ENCODE measurements at places on chromosomes 4 and X.

DNA sequence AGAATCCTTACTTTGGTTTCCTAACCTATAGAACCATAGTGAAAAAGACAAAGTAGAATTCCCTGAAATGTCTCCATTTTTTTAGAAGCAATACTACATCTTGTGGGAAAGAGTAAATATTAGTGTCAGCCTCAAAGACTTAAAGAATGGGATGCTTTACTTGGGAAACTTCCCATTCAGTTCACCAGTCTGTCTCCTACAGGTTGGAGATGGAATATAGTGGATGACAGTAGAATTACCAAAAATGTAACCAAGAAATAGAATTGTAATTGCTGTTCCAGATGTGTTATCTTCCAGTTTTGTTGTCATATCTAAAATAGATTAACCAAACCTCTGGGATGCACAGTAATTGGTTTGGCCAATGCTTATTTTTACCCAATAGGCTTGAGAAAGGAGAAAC lies 338.6 kb upstream of the GRID2 start:
- DNase-seq = no peak

DNA sequence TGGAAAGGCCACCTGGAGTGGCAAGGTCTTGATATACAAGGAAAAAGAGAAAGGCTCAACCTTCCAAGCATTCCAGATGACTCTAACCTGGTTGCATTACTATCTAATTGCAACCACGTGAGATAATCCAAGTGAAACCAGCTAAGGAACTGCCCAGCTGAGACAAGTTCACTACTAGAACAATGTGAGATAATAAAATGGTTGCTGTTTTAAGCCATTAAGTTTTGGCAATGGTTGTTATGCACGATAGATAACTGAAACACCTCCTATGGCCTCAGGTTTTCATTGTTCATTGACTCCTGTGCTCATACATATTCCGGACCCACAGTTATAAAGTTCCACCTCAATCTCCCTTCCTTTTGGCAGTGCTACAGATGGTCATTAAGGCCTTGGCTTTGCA lies 9.2 kb upstream of the CXorf66 start:
- no peak for DNase-seq

DNA sequence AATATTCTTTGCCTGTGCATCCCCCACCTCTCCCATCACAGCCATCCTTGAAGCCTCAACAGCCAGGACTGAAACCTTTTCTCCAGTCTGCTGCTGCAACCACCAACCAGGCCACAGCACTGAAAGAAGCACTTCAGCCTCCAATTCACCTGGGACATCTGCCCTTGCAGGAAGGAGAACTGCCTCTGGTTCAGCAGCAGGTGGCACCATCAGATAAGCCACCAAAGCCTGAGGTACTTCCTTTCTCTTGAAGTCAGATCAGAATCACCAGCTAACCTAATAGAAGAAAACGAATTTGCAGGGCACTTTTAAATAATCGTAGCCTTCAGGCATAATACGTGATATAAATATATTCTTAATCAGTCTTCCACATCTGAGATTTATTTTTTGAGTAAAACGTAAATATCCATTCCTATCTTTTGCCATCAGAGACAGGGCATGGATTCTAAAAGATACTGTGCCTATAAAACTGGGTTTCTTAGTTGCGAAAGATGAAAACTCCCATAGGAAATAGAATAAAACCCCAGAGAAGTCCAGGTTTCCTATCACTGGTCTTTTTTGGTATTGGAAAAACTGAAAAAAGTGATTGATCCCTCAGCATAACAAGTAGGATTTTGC lies 9.5 kb downstream of the AMBN start:
- peak; percentile 42 for DNase-seq

DNA sequence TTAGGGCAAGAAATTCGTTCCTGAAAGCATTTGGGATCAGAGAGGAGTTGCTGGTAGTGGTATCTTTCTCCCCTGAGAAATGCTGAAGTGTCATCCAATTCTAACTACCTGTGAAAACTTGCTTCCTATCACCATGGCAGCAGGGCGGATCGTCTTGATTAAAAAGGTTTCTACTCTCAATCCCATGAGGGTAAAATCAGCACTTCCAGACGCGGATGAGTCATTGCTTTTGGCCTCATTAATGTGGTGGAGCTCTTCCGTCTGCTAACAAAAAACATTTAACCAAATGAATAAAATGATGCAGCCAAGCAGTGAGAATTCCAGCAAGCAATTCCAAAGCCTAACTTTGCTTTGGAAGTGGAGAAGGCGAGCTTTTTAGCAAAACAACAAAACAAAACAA lies 325.6 kb downstream of the CAMK2D start:
- DNase-seq = no peak

GRCh38 chrX:99242001-99242400 lies 1168.1 kb downstream of the PCDH19 start:
- DNase-seq = no peak

DNA sequence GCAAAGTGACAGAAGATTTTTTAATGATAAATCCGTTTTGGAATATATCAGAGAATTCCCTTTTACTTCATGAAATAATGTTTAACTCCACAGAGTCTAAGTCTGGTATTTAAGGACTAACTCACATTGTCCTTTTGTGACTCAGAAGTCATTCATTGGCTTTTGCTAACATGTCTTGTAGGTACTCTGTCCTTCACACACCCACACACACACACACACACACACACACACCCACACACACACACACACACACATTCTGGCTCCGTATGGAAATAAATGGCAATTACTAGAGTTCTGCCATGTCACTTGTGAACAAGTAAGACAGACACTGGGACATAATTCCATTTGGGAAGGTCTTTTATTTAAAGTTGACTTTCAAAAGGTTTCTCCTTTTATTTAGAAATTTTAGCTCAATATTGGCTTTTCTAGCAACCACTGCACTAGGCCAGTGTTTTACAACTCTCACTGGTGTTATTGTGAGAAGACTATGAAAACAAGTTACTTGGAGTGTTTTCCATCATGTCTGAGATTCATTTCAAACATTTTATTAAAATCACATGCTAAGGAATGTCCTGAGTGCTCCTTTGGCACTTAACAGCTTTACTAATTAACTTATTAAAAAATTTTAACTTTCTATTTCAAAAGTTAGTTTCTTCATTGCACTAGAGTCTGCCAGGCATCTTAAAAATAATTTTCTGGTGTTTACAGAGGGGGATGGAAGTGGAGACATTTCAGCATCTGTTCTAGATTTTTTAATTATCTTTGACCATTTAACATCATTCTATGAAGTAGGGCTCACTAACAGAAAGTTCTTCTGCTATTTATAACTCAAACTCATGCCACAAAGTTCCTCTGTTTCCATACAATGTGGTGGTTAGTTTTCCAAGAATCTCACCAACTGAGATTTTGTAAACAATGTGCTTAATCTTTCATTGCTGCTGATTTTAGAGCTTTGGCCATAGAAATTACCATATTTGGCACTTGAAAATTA lies 240.3 kb upstream of the GPC4 start:
- DNase-seq = no peak

DNA sequence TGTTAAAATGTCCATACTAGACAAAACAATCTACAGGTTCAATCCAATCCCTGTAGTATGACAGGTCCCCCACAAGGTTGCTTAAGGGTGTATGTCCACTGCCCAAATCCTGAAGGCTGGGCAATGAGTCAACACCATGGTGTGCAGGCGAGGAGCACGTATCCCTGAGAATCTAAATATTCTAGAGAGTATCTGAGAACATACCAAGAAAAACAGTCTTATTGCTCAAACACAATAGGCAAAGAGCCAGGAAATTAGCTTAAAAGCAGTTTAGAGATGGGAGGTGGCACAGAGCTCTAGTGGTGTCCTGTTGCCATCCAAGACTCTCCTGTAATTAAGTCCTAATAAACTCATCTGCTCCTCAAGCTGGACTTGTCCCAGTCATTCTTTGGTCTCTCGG lies 37.0 kb downstream of the RCHY1 start:
- no peak for DNase-seq

DNA sequence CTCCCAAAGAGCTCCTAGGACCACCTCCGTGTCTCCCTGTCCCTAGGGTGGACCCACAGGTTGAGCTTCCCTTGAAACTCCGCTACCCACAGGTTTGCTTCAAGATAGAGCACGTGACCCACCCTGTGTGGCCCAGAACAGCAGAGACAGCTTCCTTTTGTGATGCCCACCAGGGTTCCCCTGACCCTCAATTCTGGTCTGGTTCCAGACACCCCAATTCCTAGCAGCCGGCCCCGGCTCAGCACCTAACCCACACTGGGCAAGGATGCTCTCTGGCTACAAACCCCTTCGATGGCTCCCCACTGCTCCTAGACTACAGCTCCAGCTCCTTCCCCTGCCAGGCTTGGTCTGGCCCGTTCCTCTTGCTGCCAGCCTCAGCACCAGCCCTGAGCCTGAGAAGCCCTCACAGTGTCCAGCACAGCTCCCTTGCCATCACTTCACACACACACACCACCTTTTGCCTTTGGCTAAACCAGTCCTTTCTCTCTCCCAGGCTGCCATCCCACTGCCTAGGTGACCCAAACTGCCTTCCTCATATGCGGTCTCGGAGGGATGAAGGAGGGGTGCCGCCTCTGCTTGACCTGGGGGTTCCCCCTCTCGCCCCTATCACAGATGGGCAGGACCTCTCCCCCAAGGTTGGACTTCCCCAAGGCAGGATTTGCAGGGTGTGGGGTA lies 6.2 kb downstream of the PNCK start:
- no peak for DNase-seq

DNA sequence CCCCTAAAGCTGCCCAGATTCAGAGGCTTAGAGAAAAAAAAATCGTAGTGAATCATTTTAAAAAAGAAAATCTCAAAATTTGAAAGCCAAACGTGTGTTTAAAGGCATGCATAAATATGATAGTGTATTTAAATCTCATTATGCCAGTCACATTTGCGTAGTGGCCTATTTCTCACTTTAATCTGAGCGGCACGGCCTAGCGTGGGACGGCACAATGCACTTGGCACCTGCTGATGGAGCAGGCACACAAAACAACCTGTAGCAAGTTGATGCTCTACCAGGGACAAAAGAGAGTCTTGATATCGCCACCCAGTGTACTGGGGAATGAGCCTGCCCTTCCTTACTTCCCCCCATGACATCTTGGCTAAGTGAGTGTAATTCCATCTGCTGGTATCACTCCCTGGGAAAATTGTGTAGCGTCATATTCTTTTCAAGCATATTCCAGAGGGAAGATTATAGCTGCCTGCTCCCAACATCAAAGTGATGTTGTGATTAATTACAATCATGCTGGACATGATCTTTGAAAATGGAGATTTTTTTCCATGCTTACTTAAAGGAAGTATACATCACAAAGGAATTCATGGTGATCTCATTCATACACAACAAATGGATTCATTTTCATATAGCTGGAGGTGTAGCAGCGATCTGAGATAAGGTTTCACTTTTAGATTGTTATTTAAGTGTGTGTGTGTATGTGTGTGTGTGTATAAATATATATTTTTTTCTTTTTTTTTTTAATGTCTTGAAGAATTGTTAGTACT lies 138.8 kb downstream of the DCTD start:
- DNase-seq = no peak

GRCh38 chr4:81647388-81647787 lies 175.7 kb upstream of the RASGEF1B start:
- DNase-seq = no peak

GRCh38 chr4:18113710-18114331 lies 92.3 kb upstream of the LCORL start:
- no peak for DNase-seq

DNA sequence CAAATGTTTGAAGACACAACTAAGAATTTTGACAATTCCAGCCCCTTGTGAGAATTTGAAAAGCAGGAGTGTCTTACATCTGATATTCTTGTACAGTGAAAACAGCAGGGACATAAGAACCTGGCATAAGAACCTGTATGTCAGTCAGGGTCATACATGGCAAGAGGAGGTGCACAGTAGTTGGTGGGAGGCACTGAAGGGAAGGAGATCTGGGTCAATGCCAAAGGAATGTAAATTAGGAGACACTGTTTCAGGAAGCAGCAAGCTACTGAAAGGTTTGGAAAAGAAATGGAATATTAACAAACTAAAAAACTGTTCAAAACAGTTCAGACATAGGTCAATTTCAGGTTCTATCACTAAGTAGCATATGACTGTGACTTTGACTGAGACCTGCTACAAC lies 25.0 kb upstream of the SPP1 start:
- DNase-seq = no peak

All from T-helper 9 cell (primary cell).